ENCODE measurements at places on chromosomes 7 and 10. TPM values are rescaled to one million over a fixed set of nuclear protein-coding genes. Genes with fewer than 3 reads are reported as not detected.

DNA sequence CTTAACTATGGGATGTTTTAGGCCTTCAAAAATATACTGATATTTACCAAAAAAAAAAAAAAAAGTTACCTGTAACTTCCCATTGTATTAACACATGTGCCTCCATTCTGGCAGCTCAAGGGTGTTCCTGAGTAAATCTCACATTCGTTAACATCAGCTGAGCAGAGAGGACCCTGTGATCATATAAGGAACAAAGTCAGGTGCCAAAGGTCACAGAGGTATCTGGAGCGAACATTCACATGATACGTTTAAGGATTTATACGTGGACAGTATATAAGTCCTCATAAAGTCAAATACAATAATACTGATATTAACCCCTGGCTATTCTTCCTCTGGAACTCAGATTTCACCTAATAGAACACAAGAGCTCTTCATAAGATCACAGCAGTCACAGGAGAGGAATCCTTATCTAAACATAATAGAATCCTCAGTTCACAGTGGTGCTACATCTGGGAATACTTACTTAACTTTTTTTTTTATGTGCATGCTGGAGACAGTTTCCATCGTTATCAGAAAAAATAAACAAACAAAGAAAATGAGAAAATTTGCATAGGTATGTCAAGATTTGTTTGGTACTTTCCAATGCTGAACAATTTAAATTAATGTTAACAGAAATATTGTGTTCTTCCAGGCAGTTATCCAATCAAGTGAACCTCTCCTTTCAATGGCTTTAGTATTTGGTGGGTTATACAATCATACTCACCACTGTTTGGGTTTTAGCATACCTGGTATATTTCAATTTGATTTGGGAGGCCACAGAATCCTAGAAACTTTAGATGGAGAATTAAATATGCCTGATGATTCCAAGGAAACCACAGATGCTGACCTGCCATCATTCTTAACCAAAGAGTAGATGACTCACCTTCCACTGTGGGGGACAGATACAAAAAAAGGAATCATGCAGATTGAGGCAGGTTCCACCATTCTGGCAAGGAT lies 6.6 kb downstream of the CUBN start:
- DNase-seq: no peak
- H3K4me1 ChIP-seq: no peaks in the 10 kb centered on the region
- H3K4me3 ChIP-seq: no peak overlapping the region
- no peak overlapping the region for H3K27ac ChIP-seq

DNA sequence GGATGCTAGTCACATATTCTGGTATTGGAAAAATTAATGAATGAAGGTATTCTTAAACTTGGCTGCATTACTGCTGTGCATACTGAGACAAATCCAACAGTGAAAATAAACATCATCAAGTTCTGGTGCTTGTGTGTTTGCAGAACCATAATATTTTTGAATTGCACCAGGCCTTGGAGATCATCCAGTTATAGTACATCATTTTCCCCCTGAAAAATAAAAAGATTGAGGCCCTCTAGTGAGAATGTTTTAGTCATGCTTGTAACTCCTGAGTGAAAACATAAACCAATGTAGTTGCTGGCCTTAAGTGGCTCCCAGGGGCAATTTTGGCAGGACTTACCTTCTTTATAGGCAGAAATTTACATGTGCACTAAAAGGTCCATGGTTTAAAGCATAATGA lies 218.8 kb upstream of the TMEM229A start:
- DNase-seq: no peak
- no peaks in the 10 kb centered on the region for H3K4me1 ChIP-seq
- H3K4me3 ChIP-seq: no peak overlapping the region
- no peaks in the 10 kb centered on the region for H3K27me3 ChIP-seq

- no peak overlapping the region for H3K4me3 ChIP-seq
- H3K4me1 ChIP-seq: peaks cover 14% of the 10 kb centered on the region
- no peaks in the 10 kb centered on the region for H3K36me3 ChIP-seq
- DNase-seq: no peak
- H3K27ac ChIP-seq: no peak overlapping the region
- H3K27me3 ChIP-seq: no peaks in the 10 kb centered on the region
These were observed 4.8 kb downstream of the ANK3 start for GRCh38 chr10:60384708-60385398.

DNA sequence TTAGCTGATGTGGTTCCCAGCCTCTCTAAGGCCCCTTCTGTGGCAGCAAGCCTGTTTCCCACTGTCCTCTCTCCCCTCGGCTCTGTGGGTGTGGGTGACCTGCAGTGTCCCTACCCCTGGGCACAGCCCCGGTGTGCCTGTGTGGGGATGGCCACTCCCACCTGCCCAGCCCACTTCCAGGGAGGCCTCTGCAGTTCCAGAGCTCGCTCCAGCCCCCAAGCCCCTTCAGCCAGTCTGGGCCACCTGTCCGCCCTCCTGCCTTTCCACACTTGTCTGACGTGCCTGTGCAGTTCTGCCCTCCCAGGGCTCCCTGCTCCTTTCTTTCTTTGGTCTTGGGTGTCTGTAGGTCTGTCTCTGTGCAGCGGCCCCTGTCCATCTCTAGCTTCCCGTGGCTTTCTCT lies 127.0 kb upstream of the PPIF start:
- H3K27me3 ChIP-seq: no peaks in the 10 kb centered on the region
- DNase-seq: no peak
- peaks cover 20% of the 10 kb centered on the region for H3K4me1 ChIP-seq
- no peak overlapping the region for H3K4me3 ChIP-seq
- H3K27ac ChIP-seq: no peak overlapping the region

- H3K4me1 ChIP-seq: no peaks in the 10 kb centered on the region
- no peaks in the 10 kb centered on the region for H3K36me3 ChIP-seq
- H3K27ac ChIP-seq: no peak overlapping the region
- peaks cover 20% of the 10 kb centered on the region for H3K27me3 ChIP-seq
- no peak overlapping the region for H3K4me3 ChIP-seq
- no peak for DNase-seq
These were observed 34.5 kb downstream of the SRRM3 start for GRCh38 chr7:76236224-76236623.

DNA sequence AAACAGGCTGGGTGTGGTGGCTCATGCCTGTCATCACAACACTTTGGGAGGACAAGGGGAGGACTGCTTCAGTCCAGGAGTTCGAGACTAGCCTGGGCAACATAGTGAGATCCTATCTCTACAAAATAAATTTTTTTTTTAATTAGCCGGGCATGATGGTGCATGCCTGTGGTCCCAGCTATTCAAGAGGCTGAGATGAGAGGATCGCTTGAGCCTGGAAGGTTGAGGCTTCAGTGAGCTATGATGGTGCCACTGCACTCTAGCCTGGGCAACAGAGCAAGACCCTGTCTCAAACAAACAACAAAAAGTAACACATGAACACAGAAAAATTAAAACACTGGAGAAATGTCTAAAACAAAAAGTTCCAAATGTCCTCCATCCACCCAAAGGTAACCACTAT lies 22.9 kb downstream of the PIK3AP1 start:
- DNase-seq: no peak
- H3K4me1 ChIP-seq: no peaks in the 10 kb centered on the region
- H3K27me3 ChIP-seq: no peaks in the 10 kb centered on the region
- no peaks in the 10 kb centered on the region for H3K36me3 ChIP-seq
- no peak overlapping the region for H3K27ac ChIP-seq

GRCh38 chr7:9981742-9982349 lies 991.8 kb upstream of the PHF14 start:
- H3K27me3 ChIP-seq: no peaks in the 10 kb centered on the region
- H3K27ac ChIP-seq: no peak overlapping the region
- H3K4me3 ChIP-seq: no peak overlapping the region

- DNase-seq: no peak
- no peak overlapping the region for H3K27ac ChIP-seq
- peaks cover 2% of the 10 kb centered on the region for H3K27me3 ChIP-seq
- H3K36me3 ChIP-seq: no peaks in the 10 kb centered on the region
- no peak overlapping the region for H3K4me3 ChIP-seq
These were observed 769.0 kb upstream of the COBL start for GRCh38 chr7:52085610-52086009.

DNA sequence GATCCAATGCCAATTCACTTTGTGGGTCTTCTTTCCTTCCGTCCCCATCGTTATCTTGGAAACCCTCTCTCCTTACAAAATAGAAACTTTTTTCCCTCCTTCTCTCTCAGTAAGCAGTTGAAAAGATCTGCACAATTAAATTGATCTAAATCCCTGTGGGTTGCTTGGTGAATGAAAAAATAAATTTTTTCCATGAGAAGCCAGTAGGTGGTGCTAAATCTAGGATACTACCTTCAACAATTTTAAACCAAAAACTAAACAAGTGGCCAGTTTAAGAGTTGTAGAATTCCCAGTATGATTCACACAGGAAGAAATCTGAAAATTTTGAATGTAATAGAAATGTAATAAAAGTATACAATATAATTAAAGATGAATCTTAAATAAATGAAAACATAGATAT lies 990.3 kb upstream of the ZNF722 start:
- no peak for DNase-seq
- no peaks in the 10 kb centered on the region for H3K27me3 ChIP-seq
- H3K36me3 ChIP-seq: no peaks in the 10 kb centered on the region
- no peak overlapping the region for H3K4me3 ChIP-seq
- no peak overlapping the region for H3K27ac ChIP-seq
- no peaks in the 10 kb centered on the region for H3K4me1 ChIP-seq

- DNase-seq: no peak
- no peaks in the 10 kb centered on the region for H3K36me3 ChIP-seq
- H3K4me1 ChIP-seq: no peaks in the 10 kb centered on the region
These were observed 264.6 kb downstream of the SFMBT2 start for GRCh38 chr10:7146189-7146588.

- peak overlapping the region; percentile 33 for H3K27ac ChIP-seq
- H3K36me3 ChIP-seq: peaks cover 79% of the 10 kb centered on the region
- H3K4me3 ChIP-seq: no peak overlapping the region
These were observed 100.4 kb upstream of the PDLIM1 start for GRCh38 chr10:95391164-95391563.

- H3K4me1 ChIP-seq: no peaks in the 10 kb centered on the region
- peak; percentile 92 for DNase-seq
- peak overlapping the region; percentile 51 for H3K4me3 ChIP-seq
- no peak overlapping the region for H3K27ac ChIP-seq
- no peaks in the 10 kb centered on the region for H3K36me3 ChIP-seq
These were observed 83.8 kb downstream of the BMS1 start for GRCh38 chr10:42866115-42866995.

DNA sequence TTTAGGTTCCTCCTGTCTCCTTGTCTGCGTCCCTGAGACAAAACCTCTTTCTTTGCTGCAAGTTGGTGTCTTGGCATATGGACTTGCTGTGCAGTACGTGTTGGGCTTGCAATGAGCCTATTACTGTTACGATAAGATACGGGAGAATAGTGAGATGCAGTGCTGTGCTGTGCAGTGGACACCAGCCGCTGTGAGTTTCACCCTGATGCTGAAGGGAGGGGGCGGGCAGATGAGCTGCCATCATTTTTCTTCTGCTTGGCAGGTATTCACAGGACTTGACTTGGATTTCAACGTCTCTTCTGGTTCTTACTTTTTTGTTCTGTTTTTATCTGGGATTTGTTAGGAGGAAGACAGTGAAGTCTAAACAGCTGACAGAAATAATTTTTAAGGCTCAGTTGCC lies 257.1 kb upstream of the PITRM1 start:
- no peak overlapping the region for H3K4me3 ChIP-seq
- peaks cover 3% of the 10 kb centered on the region for H3K4me1 ChIP-seq
- no peaks in the 10 kb centered on the region for H3K27me3 ChIP-seq
- no peak for DNase-seq
- no peaks in the 10 kb centered on the region for H3K36me3 ChIP-seq

DNA sequence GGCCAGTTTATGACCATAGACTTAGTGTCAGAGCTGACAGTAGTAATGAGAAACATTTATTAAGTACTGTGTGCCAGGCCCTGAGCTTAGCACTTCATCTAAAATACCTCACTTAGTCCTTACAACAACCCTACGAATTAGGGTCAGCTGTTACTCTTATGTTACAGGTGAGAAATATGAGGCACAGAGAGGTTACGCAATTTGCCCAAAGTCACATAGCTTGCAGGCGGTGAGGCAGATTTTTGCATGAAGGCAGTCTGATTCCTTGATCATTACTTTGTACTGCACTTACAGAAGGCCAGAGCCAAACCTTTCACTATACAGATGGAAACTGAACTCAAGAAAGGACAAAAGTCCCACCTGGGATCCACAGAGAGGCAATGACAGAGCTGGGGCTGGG lies 10.2 kb downstream of the CDH23 start:
- DNase-seq: no peak
- no peaks in the 10 kb centered on the region for H3K4me1 ChIP-seq
- H3K27ac ChIP-seq: no peak overlapping the region
- peaks cover 11% of the 10 kb centered on the region for H3K27me3 ChIP-seq
- H3K4me3 ChIP-seq: no peak overlapping the region
- H3K36me3 ChIP-seq: no peaks in the 10 kb centered on the region

DNA sequence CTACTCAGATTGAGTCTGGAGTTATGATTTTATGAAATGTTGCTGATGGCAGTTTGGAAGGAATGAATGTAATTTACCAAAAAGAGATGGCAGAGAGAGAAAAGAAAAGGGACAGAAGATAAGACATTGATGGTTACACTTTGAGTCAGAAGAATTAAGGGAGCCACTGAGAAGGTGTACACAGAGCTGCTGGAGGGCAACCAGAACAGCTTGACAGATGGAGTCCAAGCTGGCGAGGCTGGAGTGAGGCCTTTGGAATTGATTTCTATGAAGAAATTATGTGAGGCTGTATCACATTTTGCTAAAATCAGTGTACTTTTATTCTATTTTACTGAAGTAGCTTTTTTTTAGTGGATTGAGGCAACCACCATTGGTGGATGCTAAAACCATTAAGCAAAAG lies 740.5 kb downstream of the REEP3 start:
- H3K4me1 ChIP-seq: no peaks in the 10 kb centered on the region
- DNase-seq: no peak
- H3K27me3 ChIP-seq: no peaks in the 10 kb centered on the region

- H3K4me3 ChIP-seq: peak overlapping the region; percentile 64
- H3K27me3 ChIP-seq: no peaks in the 10 kb centered on the region
- no peaks in the 10 kb centered on the region for H3K4me1 ChIP-seq
- H3K36me3 ChIP-seq: no peaks in the 10 kb centered on the region
These were observed 973 bp downstream of the SDK1 start for GRCh38 chr7:3301831-3302618.

DNA sequence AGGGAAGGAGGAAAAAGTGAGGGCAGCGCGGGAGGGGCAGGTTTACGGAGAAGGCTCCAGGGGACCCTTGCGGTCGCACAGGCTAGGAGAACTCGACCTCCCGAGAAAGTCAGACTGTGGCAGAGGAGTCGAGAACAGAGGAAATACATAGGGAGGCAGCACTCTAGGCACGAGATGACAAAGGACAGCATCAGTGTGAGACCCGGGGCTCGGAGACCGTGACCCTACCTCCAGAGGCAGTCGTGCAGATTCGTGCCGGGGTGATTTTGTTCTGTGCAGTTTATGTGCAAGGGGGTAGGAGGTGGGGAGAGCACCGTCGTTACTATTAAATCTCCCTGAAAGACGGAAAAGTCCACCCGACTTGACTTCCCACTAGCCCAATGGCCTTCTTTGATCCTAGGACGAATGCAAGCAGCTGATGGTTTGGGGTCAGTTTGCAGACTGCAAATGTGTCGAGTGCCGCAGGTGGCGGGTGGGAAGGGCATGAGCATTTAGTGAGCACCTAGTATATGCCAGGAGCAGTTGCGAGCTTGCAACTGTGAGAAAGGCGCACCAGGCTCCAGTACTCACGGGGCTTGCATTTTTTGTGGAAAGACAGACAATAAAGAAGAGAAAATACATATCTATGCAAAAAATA lies 674 bp upstream of the OSBPL3 start:
- no peak for DNase-seq
- no peaks in the 10 kb centered on the region for H3K36me3 ChIP-seq
- peak overlapping the region; percentile 76 for H3K4me3 ChIP-seq
- peak overlapping the region; percentile 83 for H3K27ac ChIP-seq

AKR1C8 gene
- total RNA-seq: not detected

TMEM106B gene
- total RNA-seq: 36.1 TPM

LEP gene
- 0.32 TPM for total RNA-seq

ABCC2 gene
- total RNA-seq: 0.78 TPM

OPN4 gene
- 0.49 TPM for total RNA-seq

MYH16 gene
- total RNA-seq: not detected

All from psoas muscle (tissue), 8 donors.